ENCODE measurements at places on chromosomes 2 and 18. TPM values are rescaled to one million over a fixed set of nuclear protein-coding genes. Genes with fewer than 3 reads are reported as not detected.

Gene VIL1
- not detected for total RNA-seq

Gene CD8B2
- total RNA-seq: not detected

Gene CRYBA2
- total RNA-seq: not detected

Gene MARCHF4
- total RNA-seq: 0.26 TPM

Gene DYNAP
- not detected for total RNA-seq

Gene DUSP11
- 24.9 TPM for total RNA-seq

Gene DHRS9
- not detected for total RNA-seq

Gene FSHR
- total RNA-seq: not detected

Gene SP100
- total RNA-seq: 93.0 TPM

Gene CD8B
- total RNA-seq: not detected

Gene CHPF
- total RNA-seq: 46.0 TPM

Gene CAPN13
- not detected for total RNA-seq

Gene SMARCAL1
- 25.1 TPM for total RNA-seq

Gene SETBP1
- 4.9 TPM for total RNA-seq

Gene UBE2E3
- total RNA-seq: 57.5 TPM

Gene CARF
- total RNA-seq: 8.6 TPM

Gene TRMT61B
- total RNA-seq: 14.4 TPM

Gene RAB6C
- total RNA-seq: not detected

Data from fibroblast of lung (primary cell).